Skin of body (tissue), 3 donors: ENCODE measurements at places on chromosomes 7 and 10. TPM values are rescaled to one million over a fixed set of nuclear protein-coding genes. Genes with fewer than 3 reads are reported as not detected.

MYOF gene
- 90.4 TPM for total RNA-seq

SPACDR gene
- 0.49 TPM for total RNA-seq

MMD2 gene
- not detected for total RNA-seq

NEUROD6 gene
- 0.30 TPM for total RNA-seq

GIMAP2 gene
- 7.3 TPM for total RNA-seq

DOCK4 gene
- 29.7 TPM for total RNA-seq

CCDC201 gene
- total RNA-seq, result not detected

TMEM273 gene
- total RNA-seq, result 12.0 TPM

MYO3A gene
- 2.3 TPM for total RNA-seq

ELFN1 gene
- total RNA-seq, result 3.1 TPM

GIMAP1 gene
- 1.3 TPM for total RNA-seq

SRGN gene
- total RNA-seq, result 153 TPM

TAF6 gene
- 16.3 TPM for total RNA-seq

PDE1C gene
- 1.2 TPM for total RNA-seq

CTAGE15 gene
- 5.9 TPM for total RNA-seq

GIMAP5 gene
- 11.5 TPM for total RNA-seq

LIPF gene
- total RNA-seq, result 0.10 TPM

HKDC1 gene
- 0.10 TPM for total RNA-seq

LIPN gene
- total RNA-seq, result 8.2 TPM

ARHGAP22 gene
- total RNA-seq, result 1.1 TPM

GIMAP6 gene
- total RNA-seq, result 8.0 TPM

ANKMY2 gene
- total RNA-seq, result 23.2 TPM

HTR5A gene
- not detected for total RNA-seq

OR2A1 gene
- total RNA-seq, result 0.20 TPM

TMEM176A gene
- 8.8 TPM for total RNA-seq

PIK3CG gene
- 4.7 TPM for total RNA-seq

ANXA8 gene
- 4.6 TPM for total RNA-seq

EPHA1 gene
- total RNA-seq, result 16.2 TPM

SUMF2 gene
- 96.9 TPM for total RNA-seq

LRRD1 gene
- total RNA-seq, result 0.30 TPM

CAMK2B gene
- total RNA-seq, result 2.2 TPM

TMEM178B gene
- total RNA-seq, result 0.49 TPM

FOXL3 gene
- not detected for total RNA-seq

HMX2 gene
- not detected for total RNA-seq

PTTG1IP2 gene
- not detected for total RNA-seq

PCLO gene
- 3.8 TPM for total RNA-seq

CYP2C19 gene
- total RNA-seq, result 0.69 TPM

PRSS2 gene
- total RNA-seq, result not detected

KCP gene
- total RNA-seq, result 1.4 TPM

NOS3 gene
- 3.5 TPM for total RNA-seq

CHAT gene
- not detected for total RNA-seq

INTS15 gene
- 16.2 TPM for total RNA-seq

AASS gene
- 33.1 TPM for total RNA-seq
